Stimulated activated CD4-positive, alpha-beta T cell treated with anti-CD3 and anti-CD28 coated beads, Interleukin-4, amount 100 ng/mL, for 24 hours (primary cell): ENCODE measurements at places on chromosomes 6 and 20.
A peak's percentile ranks its signal among the peaks of the same experiment; 100 is the strongest.

DNA sequence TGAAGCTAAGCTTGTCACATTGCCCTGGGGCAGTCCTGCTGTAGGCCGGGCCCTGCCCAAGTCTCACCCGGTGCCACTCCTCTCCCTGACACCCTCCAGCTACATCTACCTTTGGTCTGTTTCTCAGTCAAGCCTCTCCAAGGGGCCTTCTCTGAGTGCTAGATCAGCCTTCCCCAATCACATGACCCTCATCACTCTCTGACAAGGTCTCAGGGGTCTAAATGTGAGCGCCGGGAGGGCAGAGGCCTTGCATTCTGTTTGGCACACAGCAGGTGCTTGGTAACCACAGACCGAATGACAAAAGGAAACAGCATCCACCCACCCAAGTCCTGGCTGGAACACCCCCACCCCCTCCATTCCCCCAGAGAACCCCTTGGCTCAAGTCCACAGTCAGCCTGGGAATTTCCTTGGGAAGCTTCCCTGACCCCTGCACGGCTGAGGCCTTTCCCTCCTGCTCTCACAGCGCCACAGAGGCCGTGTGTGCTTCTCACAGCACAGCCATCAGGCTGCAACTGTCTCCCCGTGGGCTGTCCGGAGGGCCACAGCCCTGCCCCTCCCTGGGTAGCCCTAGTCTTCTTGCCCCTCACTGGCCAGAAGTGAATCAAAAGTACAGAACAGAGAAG, 32.9 kb downstream of the PKIG start:
- DNase-seq = no peak

GRCh38 chr6:34044945-34045595, 100.8 kb downstream of the GRM4 start:
- DNase-seq = no peak

GRCh38 chr6:13471184-13471583, 16.2 kb downstream of the GFOD1 start:
- DNase-seq = no peak

DNA sequence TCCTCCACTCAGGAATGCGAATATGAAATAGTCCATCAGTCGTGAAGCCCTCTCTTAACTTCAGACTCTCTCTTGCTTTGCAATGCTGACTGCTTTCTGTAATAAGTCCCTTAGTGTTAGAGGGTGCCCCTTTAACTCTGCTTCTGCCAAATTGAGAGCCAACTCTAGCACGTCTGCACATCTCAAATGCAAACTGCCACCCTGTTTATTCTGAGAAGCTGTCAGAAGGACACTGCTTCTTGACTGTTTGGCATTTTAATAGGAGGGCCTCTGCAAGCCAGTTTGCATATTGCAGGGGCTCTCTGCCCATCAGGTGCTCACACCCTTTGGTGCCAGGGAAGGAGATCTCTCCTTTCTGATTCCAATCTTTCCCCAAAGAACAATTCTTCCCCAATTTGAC, 589.8 kb upstream of the CDH4 start:
- DNase-seq = no peak

GRCh38 chr20:1900321-1900801, 5.2 kb downstream of the SIRPA start:
- DNase-seq = no peak

DNA sequence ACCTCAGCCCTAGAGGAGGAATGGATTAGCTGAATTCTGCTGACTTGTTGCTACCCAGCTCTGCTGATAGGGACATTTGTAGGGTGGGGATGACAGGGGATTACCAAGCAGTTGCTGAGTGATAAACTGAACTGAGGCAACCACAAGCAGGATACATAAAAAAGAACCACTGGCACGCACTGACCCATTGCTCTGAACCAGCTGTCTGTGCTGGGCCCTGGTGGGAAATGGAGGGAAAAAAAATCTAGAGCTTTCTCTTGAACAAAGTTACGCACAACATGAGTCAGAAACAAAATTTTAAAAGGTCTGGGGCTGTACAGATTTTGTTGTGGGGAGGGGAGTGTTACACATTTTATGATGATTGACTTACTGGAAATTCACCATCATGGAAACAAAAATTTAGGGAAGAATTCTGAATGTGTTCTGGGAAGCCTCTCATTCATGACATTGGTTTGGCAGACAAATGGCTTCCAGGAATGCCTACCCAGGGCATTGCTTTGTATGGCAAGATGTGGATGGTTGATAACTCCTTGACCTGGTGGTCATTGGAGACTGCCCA, 37.7 kb downstream of the FOXO3 start:
- DNase-seq = peak; percentile 7

- DNase-seq = no peak
Observed at GRCh38 chr6:140441256-140441655, 1066.8 kb upstream of the CITED2 start.

DNA sequence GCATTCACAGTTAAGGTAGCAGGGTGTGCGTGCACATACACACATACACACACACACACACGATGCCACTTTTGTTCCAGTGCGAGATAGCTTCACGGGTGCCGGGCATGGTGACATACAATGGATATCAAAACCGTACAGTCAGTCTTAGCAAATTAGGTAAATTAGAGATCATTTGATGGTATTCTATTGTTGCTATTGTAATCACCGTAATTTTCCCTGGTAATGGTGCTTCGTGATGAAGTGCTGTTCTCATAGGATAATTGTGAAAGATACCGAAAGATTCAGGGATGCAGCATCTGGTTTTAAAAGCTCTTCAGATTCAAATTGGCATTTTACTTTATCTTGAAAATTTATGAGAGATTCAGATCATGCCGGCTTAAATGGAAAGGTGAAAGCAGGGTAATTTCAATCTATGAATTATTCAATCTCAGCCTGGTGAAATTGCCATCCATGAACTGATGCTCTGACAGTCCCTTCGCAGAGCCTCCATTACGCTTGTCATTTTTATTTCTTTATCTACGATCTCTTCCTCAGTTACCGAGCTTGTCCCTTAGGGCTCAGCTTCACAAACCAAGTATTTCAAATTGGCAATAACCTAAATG, 71.3 kb upstream of the SOX4 start:
- DNase-seq = no peak

DNA sequence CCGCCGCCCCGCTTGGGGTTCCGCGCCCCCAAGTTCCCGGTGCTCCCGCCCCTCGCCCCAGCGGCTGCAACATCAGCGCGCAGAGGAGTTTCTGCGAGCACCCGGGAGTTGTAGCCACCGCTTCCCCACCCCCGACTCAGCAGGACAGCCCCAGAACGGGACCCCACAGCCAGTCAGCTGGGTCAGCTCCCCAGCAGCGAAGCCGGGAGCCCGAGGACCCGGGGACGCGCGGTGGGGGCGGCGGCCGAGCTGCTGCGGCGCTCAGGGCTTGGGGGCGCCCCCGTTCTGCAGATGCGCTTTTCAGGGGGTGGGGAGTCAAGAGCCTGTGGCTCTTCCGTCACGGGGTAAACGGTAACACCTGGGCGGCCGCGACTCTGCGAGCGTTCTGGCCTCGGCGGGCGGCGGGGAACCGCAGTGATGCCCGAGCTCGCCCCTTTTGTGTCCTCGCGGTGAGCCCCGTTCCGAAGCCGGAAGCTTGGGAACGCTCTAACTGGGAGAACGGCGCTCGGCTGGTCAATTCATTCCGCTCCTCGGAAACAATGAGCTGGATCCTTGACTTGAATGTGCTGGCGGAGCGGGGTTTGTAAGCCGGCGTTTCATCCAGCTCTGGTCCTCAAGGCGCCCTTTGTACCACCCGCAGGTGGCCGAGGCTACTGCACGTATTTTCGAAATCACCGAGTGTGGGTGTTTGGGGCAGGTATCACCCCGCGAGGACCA, 774 bp downstream of the PLEKHG1 start:
- peak; percentile 70 for DNase-seq

GRCh38 chr6:5547556-5547955, 286.2 kb downstream of the FARS2 start:
- no peak for DNase-seq

DNA sequence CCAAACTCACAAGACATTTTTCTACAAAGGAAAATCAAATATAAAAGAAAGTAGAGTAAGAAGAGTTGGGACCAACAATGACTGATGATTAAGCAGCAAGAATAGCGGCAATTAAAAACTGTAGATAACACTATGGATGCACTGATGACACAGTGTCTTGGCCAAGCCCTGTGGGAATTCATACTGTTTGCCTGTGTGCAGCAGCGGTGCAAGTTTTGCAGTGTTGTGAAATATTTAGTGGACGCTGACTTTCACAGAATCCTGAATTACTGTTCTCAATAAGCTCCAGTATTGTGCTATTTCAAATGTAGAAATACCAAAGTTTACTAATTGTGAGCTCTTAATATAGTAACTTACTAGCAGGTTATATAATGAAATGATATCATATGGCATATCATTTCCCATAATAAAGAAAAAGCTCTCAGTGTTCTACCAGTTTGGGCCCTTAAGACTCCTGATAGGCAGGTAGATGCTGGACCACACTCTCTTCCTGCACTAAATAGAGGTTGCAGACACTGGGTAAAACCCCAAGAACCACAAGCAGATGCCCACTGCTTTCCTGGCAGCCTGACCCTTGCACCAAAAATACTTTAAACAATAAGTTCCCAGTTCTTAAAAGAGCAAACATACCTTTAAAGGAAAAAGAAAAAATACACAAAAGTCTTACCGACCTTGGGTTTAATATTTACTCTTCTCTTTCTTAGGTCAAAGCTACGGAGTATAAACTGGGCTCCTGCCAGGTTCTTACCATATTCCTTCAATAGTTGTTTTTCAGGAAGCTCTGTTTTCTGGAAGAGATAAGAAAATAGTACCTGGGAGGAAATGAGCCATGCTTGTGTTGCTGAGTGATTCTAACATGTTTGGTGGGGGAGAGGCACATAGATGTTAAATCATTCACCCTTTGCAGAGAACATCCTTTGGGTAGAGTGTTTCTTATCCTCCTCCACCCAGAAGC, 41.6 kb downstream of the ANKEF1 start:
- DNase-seq = no peak

DNA sequence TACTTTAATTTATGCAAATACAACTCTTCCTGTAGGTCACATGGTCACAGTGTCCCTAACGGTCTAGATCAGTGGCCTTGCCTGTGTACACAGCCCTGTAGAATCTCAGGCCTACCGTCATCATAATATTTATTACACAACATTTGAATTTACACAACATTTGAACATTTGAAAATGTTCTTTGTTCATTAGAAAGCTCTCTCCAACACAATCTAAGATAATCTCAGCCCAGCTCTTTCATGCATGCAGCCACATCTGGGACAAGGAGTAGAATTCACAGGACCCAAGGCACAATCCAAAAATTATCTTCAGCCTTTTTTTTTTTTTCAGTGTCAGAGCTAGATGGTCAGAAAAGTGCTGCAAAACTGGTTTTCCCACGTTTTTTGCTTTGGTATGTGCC, 892.8 kb downstream of the TFAP2A start:
- no peak for DNase-seq

DNA sequence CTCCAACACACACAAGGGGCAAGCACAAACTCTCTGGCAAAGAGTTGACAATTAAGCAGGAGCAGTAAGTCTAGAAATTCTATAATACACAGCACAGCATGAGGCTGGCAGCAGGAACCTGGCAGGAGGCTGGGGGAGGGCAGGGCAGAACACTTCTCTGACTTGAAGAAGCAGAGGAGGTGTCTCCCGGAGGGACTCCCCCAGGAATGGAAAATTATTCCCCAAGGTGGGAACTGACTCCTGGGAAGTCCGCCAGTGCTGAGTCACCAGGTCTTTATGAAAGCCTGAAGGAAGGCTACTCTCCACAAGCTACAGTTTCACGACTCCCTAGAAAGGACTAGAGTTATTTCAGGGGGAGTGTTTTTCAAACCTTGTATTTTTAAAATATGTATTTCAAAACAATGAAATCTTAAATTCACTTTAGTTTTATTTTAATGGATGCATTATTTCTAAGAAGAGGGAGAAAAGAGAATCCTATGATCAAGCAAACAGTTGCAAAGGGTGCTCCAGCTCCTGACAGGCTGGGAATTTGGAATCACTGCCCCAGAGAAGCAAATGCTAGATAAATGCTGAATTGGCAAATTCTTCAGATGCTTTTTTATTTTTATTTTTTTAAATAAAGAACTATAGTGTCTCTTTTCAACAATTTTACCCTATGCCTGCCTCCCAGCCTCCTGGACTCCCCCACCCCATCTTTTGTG, 192.8 kb downstream of the LY86 start:
- DNase-seq = no peak

- no peak for DNase-seq
Observed at GRCh38 chr6:74420221-74420620, 724.2 kb downstream of the CD109 start.

GRCh38 chr20:32626859-32627636, 41.9 kb upstream of the NOL4L start:
- no peak for DNase-seq

DNA sequence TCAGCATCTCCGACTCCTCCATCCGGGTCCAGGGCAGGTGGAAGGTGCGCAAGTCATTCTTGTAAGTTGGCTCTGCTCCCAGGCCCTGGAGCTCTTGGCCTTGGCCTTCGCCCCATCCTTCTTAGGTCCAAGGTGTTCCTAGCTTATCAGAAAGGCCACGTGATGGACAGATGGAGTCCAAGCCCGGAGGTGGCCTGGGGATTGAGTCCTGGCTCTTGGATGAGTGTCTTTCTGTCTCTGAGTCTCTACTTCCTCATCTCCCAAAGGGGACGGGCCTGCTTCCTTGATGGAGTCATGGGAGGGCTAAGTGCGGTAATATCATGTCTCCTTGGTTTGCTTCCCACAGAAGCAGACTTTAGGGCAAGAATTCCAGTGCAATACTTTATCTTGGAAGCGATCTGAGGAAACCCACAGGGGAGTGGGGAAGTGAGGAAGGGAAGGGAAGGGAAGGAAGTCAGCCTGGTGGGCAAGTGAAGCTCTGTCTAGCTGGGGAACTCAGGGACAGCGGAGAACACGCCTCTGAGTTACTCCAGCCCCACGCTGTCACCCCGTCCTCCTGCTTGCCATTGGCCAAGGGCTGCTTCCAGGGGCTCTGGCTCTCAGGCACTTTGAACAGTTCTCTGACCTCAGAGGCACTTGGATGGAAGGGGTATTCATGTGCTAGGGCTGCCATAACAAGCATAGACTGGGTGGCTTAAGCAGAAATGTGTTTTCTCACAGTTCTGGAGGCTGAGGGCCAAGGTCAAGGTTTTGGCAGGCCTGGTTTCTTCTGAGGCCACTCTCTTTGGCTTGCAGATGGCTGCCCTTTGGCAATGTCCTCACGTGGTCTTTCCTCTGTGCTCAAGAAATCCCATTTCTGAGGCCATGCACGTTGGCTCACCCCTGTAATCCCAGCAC, 4.8 kb downstream of the LBP start:
- no peak for DNase-seq

GRCh38 chr6:125019918-125020317, 57.7 kb downstream of the RNF217 start:
- no peak for DNase-seq
